ENCODE measurements at places on chromosomes 7 and 10.

DNA sequence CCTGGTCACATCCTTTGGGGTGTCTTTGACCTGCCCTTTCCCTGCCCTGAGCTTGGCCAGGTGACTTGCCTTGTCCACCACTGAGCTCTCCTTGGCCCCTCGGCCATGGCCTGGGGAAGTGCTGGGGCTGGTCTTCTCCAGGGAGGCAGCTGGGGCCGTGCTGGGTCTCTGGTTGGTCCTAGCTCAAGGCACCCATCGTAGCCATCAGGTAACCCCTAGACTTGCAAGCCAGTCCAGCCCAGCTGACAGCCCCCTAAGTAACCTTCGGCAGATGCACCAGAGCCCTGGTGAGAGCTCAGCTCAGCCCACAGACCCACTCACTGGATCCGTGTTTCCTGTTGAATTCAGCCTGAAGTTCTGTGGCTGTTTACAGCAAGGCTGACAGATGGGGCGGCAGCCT lies 176.2 kb upstream of the SHH start:
- DNase-seq = no peak

GRCh38 chr10:51302316-51302715 lies 228.0 kb downstream of the PRKG1 start:
- DNase-seq = no peak

- no peak for DNase-seq
These were observed 219.5 kb downstream of the KIAA1217 start for GRCh38 chr10:24428410-24428782.

DNA sequence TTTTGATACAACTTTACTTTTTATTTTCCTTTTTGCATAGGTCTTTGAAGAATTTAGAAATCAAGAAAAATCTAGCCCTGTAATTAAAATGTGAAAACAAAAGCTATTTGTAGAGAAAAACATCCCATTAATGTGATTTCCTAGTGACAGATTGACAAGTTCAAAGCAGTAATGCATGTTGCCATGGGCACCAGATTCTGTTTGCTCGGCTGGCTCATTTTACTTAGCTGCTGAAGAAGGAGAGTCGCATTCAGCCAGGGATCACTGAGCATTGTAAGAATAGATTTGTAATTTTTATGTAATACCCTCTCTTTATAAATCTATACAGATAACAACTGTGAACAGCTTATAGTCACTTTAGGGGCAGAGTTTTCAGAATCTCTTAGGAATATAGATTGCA lies 28.5 kb downstream of the DNAJB9 start:
- peak; percentile 58 for DNase-seq

DNA sequence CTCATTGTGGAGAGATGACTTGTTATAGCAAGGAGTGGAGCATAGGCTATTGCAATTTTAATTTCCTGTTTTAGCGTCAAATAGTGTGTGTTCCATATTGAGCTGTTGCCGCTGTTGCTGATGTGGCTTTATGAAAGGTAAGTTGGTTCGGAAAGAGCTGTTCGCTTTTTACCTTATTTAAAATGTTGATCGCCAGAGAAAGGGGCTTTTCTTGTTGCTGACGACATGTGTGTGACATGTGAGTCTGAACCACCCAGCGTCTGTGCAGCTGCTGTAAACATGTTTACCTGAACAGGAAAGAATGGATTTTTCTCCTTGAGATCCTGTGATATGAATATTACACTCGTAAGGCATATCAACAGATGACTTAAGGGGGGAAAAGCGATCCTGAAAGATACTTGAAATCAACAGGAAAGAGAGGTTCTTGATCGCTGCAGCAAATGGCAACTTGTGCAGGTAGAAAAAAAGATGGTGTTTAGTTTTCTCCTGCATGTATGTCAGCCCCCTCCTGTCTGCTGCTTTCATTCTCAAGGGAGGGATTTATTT lies 2.5 kb downstream of the ZEB1 start:
- DNase-seq = no peak

DNA sequence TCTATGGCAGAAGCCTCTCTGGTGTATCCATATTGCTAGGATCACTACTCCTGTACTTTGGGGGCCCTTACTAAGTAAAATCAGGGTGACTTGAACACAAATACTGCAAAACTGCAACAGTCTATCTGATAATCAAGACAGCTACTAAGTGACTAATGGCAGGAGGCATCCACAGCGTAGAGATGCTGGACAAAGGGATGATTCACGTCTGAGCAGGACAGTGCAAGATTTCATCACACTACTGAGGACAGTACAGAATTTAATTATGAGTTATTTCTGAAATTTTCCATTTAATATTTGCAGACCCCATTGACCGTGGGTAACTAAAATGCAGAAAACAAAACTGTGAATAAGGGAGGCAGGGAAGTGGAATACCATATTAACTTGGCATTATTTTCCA lies 10.4 kb downstream of the CUL2 start:
- DNase-seq = no peak

GRCh38 chr7:91407942-91408341 lies 143.7 kb downstream of the FZD1 start:
- no peak for DNase-seq

DNA sequence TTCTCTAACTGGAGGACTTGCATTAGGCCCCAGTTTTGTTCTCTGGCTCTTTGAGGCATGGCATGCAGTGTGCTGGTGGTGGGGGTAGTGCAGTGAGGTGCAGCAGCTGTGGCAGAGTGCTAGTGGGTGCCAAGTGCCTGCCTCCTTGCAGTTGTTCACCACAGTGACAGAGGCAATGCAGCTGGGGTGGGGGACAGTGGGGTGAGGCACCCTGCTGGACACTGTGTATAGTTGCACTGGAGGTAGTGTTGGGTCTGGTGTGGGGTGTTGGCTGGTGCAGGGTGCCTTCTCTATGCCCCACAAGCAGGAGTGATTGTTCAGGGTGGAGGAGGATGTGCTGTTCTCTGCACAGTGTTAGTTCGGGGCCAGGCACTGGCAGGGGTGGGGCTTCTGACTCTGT lies 21.7 kb upstream of the KEL start:
- no peak for DNase-seq

DNA sequence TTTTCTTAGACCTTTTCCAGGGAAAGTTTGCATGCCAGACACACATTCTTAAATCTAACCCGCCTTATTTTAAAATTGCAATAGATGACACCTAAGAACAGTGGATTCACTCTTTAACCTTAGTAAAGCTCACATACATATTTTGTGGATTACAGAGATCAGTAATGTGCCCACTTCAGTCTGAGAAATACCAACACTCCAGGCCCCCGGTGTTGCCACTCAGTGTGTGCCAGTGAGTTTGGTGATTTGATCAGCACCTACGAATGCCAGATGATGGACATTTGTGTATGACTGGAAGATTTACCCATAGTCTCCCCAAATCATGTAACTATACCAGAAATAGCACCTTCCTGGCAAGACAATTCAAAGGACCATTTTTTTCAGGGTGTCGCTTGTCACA lies 2.6 kb downstream of the LRRN3 start:
- DNase-seq = no peak

DNA sequence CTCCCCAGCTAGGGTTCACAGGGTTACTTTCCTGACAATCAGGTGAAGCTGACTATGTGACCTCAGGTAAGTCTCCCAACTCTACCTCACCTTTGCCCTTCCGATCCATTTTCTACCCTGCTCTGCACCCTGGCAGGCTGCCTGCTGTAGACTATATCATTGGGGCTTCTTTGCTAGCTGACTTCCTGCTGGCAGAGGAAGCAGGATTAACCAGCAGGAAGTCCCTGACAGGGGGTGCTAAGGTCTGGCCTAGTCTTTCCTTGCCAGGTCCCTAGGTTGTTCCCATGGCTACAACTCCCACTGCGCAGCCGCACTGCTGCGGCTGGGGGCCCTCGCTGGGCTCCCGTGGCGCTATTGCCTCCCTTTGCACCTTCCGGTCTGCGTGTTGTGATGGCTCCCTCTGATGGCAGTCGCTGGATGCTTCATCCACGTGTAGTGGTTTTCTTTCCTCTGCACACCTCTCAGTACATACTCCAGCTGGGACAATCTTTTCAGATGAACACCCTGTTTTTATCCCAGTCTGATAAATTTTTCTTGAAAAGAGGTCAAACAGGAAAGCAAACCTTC lies 365.9 kb downstream of the REEP3 start:
- peak; percentile 3 for DNase-seq

DNA sequence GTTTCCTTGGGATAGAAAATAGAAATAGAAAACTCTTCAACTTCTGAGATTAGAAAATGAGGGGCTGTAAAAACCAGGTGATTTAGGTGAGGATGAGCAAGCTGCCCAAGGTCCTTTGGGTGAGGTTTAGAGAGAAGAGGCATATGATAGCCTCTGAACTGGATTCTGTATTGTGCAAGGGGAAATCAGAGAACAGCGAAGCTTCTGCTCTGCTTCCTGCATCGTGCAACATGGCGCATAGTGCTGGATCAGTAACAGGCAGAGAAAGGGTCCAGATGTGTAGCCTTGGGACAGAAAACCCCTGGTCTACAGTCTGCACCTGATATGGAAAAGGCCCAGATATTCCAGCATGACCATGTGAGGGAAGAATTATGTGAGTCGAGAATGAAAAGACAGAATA lies 121.7 kb downstream of the MBL2 start:
- DNase-seq = no peak

- no peak for DNase-seq
These were observed 11.8 kb downstream of the UBN2 start for GRCh38 chr7:139242741-139243281.
